Panc1 (cell line): ENCODE measurements at places on chromosomes 7 and 10. TPM values are rescaled to one million over a fixed set of nuclear protein-coding genes. Genes with fewer than 3 reads are reported as not detected.

GRCh38 chr10:49028639-49029038 is 86.7 kb downstream of the VSTM4 start:
- no peak overlapping the region for H3K4me3 ChIP-seq
- no peaks in the 10 kb centered on the region; the same call in none of the 2 replicates for H3K27me3 ChIP-seq
- no peak for DNase-seq

Gene OR9A2
- not detected for total RNA-seq

DNA sequence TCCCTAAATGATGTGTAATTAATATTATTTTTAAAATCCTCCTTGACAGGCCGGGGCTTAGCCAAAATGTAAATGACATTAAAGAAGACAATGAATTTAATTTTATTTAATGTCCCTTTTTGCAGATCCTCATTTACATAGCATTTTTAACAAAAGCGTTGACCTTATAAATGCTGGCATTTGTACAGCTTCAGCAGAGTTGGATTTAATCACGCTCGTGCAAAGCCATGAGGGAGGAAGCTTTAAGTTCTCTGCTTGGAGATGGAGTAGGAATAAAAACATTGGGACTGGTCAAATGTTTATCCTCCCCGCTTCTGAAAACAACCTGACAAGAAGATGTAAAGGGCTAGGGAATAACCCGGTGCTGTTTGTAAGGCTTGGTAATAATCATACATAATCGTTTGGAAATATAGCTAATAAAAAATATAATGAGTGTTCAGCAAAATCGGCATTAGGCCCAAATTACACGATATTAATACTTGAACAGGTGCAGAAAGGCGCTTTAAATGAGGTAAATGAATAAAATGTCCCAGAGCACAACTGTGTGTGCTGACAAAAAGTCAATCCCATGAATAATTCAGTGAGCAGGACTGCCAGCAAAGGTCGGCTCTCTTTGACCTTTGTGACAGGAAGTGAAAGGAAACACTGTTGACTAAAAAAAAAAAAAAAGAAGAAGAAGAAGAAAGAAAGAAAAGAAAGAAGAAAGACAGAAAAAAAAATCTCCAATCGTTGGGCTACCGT is 11.5 kb downstream of the EBF3 start:
- no peaks in the 10 kb centered on the region; the same call in 1 of the 2 replicates for H3K4me1 ChIP-seq
- H3K27me3 ChIP-seq, result peaks cover 28% of the 10 kb centered on the region
- DNase-seq, result no peak

GRCh38 chr7:105691082-105691679 is 109.9 kb upstream of the EFCAB10 start:
- H3K4me3 ChIP-seq, result peak overlapping the region; percentile 39
- no peaks in the 10 kb centered on the region for H3K36me3 ChIP-seq
- peaks cover 4% of the 10 kb centered on the region for H3K4me1 ChIP-seq
- no peak for DNase-seq
- peak overlapping the region; percentile 62 for H3K27ac ChIP-seq

Gene LOXL4
- 17.7 TPM for total RNA-seq

GRCh38 chr7:114759347-114760062 is 162.4 kb upstream of the MDFIC start:
- H3K4me1 ChIP-seq, result no peaks in the 10 kb centered on the region
- no peak overlapping the region for H3K4me3 ChIP-seq
- no peak overlapping the region for H3K27ac ChIP-seq

Gene PLEKHA8
- total RNA-seq, result 20.7 TPM

DNA sequence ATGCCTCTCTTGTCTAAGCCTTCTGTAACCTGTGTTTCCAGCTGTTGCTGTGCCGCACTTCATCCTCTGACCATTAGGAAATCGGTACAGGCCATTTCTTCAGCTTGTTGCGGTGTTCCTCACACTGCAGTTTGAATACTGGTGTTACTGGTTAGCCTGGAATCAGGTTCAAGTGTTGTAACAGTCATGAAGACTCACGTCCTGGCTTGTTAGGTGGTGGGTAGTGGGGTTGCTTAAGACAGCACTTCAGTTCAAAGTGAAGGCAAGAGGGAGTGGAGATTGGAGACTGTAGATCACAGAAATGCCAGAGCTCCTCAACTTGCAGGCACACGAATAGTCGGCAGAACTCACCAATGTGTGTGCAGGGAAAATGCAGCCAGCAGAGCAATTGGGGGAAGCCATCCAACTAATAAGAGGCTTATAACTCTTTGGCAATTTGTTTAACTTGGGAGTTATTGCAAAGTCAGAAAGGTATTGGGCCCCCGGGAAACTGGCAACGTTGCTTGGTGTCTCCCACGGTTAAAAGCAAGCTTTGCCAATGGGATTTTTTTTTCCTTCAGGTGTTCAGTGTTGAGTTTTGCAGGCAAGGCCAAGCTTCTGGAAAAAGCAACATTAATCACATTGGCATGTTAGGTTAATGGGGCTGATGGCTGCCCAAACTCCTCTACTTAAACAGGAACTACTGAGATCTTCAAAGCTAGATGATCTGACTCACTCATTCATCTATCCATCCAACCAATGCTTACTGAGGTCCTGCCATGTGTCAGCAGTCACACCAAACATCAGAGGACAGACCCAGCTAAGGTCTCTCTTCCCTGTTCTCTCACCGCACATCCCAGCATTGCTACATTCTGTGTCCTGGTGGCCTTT is 380.9 kb downstream of the GATA3 start:
- no peak overlapping the region for H3K4me3 ChIP-seq
- no peak overlapping the region for H3K27ac ChIP-seq
- H3K27me3 ChIP-seq, result no peaks in the 10 kb centered on the region
- no peaks in the 10 kb centered on the region for H3K4me1 ChIP-seq
- no peaks in the 10 kb centered on the region for H3K36me3 ChIP-seq

Gene FAM25G
- not detected for total RNA-seq

Gene NKX2-3
- 0.15 TPM for total RNA-seq

Gene ANXA8
- total RNA-seq, result 0.72 TPM

DNA sequence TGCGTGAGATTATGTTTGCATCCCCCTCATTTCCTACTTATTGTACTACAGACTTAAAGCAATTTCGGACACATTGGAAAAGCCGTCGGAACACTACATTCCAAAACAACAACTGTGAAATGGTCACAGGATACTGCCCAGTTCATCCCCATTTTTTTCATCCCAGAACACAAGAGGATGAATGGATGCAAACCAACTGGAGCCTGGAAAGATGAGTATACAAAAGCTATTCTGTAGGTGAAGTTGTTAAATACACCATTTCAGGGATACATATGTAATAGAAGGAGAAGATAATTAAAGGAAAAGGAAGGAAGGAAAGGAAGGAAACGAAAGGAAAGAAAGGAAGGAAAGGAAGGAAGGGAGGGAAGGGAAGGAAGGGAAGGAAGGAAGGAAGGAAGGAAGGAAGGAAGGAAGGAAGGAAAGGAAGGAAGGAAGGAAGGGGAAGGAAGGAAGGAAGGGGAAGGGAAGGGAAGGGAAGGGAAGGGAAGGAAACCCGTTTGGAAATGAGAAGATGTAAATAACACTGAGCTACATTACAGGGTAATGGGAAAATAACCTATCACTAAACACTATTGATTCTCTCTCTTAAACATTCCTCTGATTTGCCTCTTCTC is 48.6 kb upstream of the C7orf33 start:
- no peaks in the 10 kb centered on the region for H3K36me3 ChIP-seq
- H3K4me3 ChIP-seq, result no peak overlapping the region
- no peak overlapping the region for H3K27ac ChIP-seq

- no peak for DNase-seq
- no peaks in the 10 kb centered on the region for H3K27me3 ChIP-seq
- no peak overlapping the region for H3K27ac ChIP-seq
- no peaks in the 10 kb centered on the region for H3K4me1 ChIP-seq
- no peaks in the 10 kb centered on the region for H3K36me3 ChIP-seq
Measured at GRCh38 chr7:86598721-86599120, 45.0 kb upstream of the GRM3 start.

DNA sequence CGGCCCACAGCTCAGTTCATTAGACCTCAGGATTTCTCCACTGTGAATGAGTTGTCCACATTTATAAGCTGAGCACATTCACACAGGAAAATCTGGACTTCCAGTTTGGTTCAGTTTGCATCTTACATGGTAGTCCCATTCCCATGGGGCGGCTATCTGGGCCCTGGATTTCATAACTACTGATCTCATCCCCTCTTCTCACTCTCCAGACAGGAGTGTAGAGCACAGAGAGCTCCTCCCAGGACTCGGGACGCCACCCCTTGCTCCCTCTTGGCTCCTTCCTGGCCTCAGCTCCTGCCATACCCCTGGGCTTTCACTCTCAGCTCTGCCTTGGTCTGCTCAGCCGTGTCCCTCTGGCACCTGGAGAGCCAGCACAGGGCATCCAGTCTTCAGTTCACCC is 117.6 kb upstream of the TCERG1L start:
- H3K4me1 ChIP-seq, result no peaks in the 10 kb centered on the region
- no peak overlapping the region for H3K4me3 ChIP-seq
- H3K36me3 ChIP-seq, result no peaks in the 10 kb centered on the region

Gene WASHC2C
- 73.6 TPM for total RNA-seq

Gene C10orf62
- not detected for total RNA-seq

- no peaks in the 10 kb centered on the region for H3K36me3 ChIP-seq
- no peak overlapping the region for H3K4me3 ChIP-seq
- H3K27ac ChIP-seq, result no peak overlapping the region
- no peaks in the 10 kb centered on the region for H3K4me1 ChIP-seq
Measured at GRCh38 chr10:62562101-62562500, 187.9 kb downstream of the ZNF365 start.

Gene SPDYE6
- not detected for total RNA-seq

Gene PNPLA8
- 18.1 TPM for total RNA-seq

Gene IMPDH1
- total RNA-seq, result 114 TPM

GRCh38 chr7:92955081-92955480 is 118.7 kb upstream of the CDK6 start:
- H3K4me1 ChIP-seq, result no peaks in the 10 kb centered on the region
- no peak overlapping the region for H3K4me3 ChIP-seq
- H3K27ac ChIP-seq, result no peak overlapping the region
- H3K36me3 ChIP-seq, result no peaks in the 10 kb centered on the region

GRCh38 chr7:140509789-140510188 is 30.5 kb upstream of the MKRN1 start:
- no peak for DNase-seq
- H3K36me3 ChIP-seq, result no peaks in the 10 kb centered on the region
- no peaks in the 10 kb centered on the region; the same call in 1 of the 2 replicates for H3K4me1 ChIP-seq
- H3K4me3 ChIP-seq, result no peak overlapping the region
- H3K27me3 ChIP-seq, result no peaks in the 10 kb centered on the region
- no peak overlapping the region for H3K27ac ChIP-seq

DNA sequence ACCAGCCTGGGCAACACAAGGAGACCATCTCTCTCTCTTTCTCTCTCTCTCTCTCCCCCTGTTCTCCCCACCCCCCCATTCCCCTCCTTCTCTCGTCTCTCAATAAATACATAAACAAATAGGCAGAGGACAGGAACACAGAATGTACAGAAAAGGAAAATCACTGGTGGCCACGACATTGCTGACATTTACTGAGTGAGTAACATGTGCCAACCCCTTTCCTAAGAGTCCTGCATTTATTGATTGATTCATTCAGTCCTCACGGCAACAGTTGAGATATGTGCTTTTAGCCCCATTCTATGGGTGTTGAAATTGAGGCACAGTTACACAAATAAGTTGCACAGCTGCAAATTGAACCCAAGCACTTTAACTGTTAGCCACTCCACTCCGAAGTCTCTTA is 114.3 kb upstream of the SAMD8 start:
- no peak overlapping the region for H3K27ac ChIP-seq
- no peak overlapping the region for H3K4me3 ChIP-seq
- no peaks in the 10 kb centered on the region for H3K27me3 ChIP-seq
- no peaks in the 10 kb centered on the region for H3K4me1 ChIP-seq
